ENCODE measurements at places on chromosomes 2 and 18.

DNA sequence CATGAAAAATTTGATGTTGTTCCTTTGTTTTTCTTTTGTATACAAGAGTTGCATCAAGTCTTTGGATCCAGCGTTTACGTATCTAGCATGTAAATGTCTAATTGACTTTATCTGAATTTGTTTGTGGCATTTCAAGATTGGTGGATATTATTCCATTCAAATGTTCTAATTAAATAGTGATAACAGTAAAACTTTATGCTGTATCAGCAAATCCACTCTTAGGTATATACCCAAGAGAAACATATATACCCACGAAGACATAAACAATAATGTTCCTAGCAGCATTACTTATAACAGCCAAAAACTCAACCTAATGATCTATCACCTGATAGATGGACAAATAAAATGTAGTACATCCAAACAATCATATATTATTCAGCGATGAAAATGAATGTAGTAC, 579.4 kb upstream of the LRATD1 start:
- no peak for DNase-seq

DNA sequence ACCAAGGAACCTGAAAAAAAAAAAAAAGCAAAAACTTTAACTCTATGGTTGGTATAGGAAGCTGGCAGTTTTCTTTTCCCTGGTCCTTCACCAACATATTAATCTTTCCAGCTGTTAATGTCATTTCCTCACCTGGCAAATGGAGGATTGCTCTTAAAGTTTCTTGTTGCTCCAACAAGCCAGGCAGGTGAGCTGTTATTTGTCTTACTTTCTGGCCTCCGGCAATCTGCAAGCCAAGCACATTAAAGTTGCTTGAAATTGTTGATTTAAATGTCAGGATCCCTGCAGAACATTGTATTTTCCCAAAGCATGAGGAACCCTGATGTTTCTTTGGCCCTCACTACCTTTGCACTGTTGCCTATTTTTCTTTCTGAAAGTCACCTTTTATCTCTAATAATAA, 664.9 kb downstream of the METTL4 start:
- DNase-seq: no peak

GRCh38 chr2:20433946-20434553, 12.8 kb upstream of the RHOB start:
- no peak for DNase-seq

DNA sequence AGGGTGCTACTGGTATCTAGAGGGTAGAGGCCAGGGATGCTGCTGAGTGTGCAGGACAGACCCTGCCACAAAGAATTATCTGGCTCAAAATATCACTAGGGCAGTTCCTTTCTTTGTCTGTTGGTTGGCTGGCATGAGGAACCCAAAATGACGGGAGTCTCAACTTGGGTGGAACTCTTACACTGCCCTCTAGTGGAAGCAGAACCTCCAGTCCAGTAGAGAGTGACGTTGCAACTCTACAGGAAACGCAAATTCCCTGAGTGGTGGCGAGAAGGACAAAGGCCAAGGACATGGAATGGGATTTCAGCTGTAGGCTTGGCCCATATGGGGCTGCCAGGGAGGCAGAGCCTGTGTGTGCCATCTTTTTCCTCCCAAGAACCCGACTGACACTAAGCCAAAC, 47.1 kb downstream of the COPS8 start:
- no peak for DNase-seq

DNA sequence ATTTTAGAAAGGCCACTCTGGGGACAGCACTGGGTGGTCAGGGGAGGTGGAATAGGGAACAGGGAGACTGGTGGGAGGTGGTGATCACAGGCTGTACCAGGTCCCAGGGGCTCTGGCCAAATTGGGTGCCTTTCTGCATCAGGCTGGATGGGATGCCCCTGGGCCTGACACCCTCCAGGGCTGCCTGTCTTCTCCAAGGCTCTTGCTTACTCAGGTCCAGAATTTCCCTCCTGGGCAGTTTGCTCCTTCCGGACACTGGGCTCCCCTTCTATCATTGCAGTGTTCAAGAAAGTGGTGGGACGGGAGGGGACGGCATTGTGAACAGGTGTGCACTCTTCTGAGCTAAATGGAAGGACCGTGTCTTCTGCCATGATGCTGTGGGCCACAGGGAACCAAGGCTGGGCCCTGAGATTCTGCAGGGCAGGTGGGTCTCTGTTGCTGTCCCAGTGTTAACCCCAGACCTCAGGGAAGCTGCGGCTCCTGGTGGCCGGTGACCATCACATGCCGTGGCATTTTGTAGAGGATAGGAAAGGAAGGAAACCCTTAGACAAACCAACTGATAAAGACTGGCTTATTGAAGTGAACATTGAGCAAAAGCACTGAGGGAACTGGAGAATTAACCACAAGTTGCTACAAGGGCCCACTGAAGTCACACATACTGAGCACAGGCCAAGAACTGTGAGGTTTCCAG, 93.7 kb upstream of the HS6ST1 start:
- DNase-seq: no peak

- no peak for DNase-seq
Observed at GRCh38 chr18:834082-834720, 22.2 kb upstream of the YES1 start.

- no peak for DNase-seq
Observed at GRCh38 chr2:26235089-26235488, 9.3 kb downstream of the HADHA start.

- no peak for DNase-seq
Observed at GRCh38 chr18:46167971-46168370, 63.8 kb downstream of the HAUS1 start.

GRCh38 chr2:164896634-164897355, 55.2 kb upstream of the COBLL1 start:
- peak; percentile 54 for DNase-seq

- DNase-seq: no peak
Observed at GRCh38 chr18:14767474-14767873, 19.5 kb downstream of the ANKRD30B start.

DNA sequence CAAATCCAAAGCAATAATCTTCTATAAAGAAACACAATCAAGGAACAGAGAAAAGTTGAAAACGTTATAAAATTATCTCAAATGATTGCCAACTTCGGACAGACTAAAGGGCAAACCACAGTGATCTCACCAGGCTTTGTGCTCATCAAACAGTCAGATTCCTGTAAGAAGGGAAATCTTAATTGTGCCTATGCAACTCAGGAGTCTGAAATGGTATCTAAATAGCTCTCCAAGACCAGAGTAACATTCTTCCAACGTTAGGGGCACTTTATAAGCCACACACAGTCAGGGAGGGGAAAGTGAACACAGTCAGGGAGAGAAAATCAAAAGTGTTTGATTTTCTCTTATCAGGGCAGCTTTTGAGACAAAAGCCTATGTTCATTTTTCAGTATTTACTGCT, 29.4 kb downstream of the PLEKHM3 start:
- no peak for DNase-seq

GRCh38 chr18:68176901-68177300, 538.0 kb downstream of the TMX3 start:
- no peak for DNase-seq

- DNase-seq: no peak
Observed at GRCh38 chr2:238988752-238989151, 140.9 kb downstream of the TWIST2 start.

GRCh38 chr2:224151161-224151560, 112.1 kb upstream of the SERPINE2 start:
- no peak for DNase-seq

DNA sequence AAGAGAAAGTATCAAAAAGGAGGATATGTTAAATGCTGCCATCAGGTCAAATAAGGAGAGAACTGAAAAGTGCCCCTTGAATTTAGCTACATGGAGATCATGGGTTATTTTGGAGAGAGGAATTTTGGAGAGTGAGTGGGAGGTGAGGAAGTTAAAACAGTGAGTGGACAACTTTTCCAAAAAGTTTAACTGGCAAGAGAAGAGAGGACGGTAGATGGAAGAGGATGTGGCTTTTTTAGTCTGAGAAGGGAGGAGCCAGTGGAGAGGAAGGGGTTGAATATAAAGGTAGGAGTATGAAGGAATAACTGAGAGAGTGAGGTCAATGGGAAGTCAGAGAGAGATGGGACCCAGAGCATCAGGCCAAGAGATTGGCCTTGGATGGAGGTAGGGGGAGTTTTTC, 62.5 kb upstream of the NFE2L2 start:
- DNase-seq: no peak

- no peak for DNase-seq
Observed at GRCh38 chr2:168245074-168245825, 2.1 kb downstream of the STK39 start.

DNA sequence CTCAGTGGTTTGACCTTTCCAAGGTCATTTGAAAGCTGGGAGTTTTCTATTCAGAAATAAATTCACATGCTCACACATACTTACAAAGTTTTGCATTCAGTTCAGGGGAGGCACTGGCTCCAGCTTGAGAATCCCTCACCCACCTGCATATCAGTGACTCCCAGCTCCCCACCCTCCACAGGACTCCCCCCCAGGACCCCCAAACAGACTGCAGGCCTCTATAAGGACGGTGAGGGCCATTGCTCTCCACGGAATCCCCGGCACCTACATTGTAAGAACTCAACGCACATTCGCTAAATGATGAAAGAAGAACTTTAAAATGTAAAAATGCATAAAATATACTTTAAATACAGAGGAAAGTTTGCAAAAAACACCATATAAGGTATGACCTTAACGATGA, 97.2 kb upstream of the TEX51 start:
- DNase-seq: no peak

DNA sequence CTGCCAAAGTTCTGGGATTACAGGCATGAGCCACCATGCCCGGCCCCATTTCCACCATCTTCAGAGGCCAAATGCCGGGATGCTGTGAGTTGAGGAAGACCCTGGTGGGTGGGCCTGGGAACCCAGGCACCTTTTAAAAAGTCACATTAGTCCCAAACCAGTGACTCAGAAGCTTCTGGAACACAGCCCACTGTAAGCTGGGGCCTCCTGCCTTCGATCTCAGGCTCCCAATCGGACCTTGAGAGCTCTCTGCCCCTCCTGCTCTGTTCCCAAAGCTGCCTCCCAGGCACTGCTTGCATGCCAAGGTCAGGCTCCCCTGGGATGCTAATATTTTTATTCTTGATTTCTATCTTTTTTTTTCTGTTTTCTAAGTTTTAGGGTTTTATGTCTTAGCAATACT, 4.2 kb downstream of the ADCY3 start:
- DNase-seq: no peak

DNA sequence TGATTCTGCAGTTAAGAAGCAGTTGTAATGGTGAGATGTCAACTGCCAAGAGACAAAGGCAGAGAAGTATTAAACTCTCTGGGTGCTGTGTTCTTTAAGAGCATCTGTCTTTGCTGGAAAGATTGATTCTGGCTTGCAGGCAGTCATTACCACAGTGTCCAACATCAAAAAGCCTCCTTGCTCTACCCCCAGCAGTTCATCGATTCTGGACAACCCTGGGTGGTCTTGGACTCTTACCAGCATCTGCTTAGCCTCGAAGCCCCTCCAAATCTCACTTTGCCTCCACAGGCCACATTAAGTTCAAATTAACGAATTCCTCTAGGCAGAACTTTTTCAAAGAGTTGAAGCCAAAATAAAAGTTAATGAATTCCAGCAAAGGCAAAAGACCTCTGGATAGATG, 1061.4 kb downstream of the TSN start:
- no peak for DNase-seq
